ENCODE measurements at places on chromosomes 6 and 20.

DNA sequence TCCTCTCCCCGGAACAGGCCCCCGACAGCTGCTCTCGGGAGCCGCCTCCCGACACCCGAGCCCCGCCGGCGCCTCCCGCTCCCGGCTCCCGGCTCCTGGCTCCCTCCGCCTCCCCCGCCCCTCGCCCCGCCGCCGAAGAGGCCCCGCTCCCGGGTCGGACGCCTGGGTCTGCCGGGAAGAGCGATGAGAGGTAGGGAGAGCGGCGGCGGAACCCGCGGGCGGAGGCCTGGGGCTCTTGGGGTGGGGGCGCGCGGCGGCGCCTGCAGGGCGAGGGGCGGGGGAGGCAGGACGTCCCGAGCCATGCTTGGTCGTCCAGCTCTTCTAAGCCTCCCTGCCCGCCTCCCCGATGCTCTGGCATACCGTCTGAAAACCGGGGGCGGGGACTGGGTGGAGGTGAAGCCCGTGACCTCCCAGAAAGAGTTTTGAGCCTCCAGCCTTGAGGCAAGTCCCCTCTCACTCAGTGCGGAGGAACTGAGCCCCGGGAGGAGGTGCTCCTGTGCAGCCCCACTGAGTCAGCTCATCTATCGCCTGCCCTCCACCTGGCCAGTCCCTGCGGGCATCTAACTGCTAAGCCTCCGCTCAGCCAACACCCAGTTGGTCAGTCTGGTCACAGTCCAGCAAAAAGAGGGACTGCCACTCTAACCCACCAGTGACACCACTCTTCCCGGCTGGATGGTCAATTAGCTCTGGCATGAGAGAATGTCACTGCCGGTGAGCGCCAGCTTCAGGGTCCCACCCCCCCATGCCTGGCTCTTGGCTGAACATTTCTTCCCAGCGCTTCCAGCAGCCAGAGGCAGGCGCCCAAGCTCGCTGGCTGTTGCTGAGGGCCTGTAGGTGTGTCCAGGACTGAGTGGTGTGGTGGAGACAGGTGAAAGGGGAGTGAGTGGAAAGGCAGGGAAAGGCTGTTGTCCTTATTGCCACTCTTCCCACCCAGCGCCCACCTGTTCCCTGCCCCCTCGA lies 482 bp downstream of the DDR1 start:
- peak; percentile 36 for DNase-seq

GRCh38 chr20:51175724-51176123 lies 152.8 kb upstream of the KCNG1 start:
- DNase-seq: no peak

DNA sequence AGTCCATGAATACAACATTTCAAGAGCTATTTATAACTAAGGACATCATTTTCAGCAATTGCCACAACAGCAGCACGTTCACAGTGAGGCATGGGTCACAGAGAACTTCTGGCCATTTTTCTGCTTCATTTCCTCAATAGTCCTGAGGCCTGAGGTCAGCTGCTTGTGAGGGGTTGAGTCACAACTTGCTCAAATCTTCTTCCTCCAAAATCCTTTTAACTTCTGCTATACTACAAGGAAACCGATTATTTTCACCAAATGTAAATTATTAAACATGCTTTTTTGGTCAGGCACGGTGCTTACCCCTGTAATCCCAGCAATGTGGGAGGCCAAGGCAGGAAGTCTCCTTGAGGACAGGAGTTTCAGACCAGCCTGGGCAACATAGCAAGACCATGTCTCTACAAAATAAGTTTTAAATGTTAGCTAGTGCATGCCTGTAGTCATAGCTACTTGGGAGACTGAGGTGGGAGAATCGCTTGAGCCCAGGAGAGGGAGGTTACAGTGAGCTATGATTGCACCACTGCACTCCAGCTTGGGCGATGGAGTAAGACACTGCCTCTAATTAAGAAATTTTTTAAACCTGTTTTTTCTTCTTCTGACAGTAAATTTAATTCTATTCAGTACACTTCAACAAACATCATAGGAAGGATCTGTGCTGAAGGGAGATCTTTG lies 11.1 kb upstream of the SLC16A10 start:
- DNase-seq: no peak

DNA sequence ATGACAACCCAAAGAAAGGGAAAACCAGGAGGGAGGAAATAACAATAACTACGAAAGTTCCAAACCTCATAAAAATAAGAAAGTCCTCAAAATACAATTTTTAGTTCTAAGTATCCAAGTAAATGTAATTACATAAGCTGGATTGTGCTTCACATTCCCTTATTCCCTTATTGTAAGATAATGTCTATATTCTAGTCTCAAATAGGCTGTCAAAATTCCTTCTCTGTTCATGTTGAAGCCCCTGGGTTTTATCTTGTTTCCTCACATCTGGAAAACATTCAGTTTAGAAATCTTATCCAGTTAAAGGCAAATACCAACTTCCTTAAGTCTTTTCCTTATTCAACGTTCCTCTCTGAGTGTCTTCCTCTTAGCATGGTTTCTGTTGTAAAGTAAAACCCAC lies 282.3 kb downstream of the CD109 start:
- no peak for DNase-seq

GRCh38 chr6:5275497-5275896 lies 14.2 kb downstream of the FARS2 start:
- DNase-seq: no peak

GRCh38 chr6:3088968-3089367 lies 20.7 kb downstream of the RIPK1 start:
- no peak for DNase-seq

GRCh38 chr6:23002044-23002619 lies 432.8 kb downstream of the HDGFL1 start:
- DNase-seq: no peak

GRCh38 chr6:85449388-85449817 lies 480 bp upstream of the NT5E start:
- DNase-seq: peak; percentile 30

DNA sequence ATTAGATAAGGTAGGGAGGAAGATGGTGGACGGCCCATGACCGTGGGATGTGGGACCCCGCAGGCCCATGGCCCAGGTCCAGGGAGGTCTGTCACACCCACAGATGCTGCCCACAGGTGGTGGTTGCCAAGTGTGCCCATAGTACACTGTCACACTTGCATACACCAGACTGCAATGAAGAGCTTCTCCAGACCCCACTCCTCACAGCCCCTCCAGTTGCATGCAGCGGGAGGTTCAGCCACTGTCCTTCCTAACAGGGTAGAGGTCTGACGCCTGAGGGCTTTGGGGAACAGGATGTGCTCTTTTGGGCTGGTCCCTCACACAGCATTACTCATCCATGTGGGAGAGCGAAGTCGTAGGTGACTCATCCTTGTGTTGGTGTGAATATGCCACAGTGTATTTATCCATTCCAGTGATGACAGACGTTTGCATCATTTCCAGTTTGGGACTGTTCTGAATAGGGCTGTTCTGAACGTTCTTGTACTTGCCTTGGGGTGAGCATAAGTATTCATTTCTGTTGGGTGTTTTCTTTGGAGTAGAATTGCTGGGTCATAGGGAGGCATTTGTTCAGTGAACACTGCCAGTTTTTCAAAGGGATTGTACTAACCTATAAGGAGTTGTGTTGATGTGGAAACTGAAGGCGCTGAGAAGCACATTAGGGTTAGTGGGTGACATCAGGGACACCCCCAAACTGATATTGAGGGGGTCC lies 10.1 kb upstream of the PYGB start:
- DNase-seq: peak; percentile 52

GRCh38 chr6:56579155-56579851 lies 63.4 kb downstream of the DST start:
- DNase-seq: no peak

- DNase-seq: no peak
Observed at GRCh38 chr6:27020553-27020880, 227.0 kb upstream of the PRSS16 start.

GRCh38 chr6:44441091-44441855 lies 53.8 kb downstream of the CDC5L start:
- no peak for DNase-seq

DNA sequence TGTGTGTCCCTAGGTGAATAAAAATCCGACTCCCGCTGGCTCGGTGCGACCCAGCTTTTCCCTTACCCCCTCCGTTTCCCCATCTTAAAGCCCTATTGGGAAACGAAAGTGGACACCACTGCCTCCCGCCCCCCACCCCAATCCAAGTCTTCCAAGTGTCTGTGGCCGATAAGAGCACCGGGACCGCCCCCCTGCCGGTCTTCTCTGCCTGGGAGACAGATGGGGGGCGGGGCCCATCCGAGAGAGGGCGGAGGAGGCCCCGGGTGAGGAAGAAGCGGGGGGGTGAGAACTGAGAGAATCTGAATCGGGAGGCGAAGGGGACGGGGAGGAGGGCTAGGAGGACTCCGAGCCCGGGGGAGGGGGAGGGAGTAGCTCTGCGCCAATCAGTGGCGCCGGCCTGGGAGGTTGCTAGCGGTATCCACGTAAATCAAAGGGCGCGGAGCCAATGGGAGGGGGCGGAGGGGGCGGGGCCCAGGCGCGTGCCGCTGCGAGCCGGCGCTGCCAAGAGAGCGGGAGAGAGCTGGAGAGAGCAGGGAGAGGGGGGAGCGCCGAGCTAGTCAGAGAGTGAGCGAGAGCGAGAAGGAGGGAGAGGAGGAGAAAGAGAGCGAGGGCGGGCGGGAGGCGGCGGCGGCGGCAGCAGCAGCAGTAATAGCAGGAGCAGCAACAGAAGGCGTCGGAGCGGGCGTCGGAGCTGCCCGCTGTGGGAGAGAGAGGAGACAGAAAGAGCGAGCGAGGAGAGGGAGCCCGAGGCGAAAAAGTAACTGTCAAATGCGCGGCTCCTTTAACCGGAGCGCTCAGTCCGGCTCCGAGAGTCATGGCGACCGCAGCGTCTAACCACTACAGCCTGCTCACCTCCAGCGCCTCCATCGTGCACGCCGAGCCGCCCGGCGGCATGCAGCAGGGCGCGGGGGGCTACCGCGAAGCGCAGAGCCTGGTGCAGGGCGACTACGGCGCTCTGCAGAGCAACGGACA lies at the start of gene POU3F2:
TSS of gene POU3F2 (plus strand) at position 515 of the 972 bp plus-strand sequence. CDS start at position 815, 300 bp downstream.
- DNase-seq: peak; percentile 45

DNA sequence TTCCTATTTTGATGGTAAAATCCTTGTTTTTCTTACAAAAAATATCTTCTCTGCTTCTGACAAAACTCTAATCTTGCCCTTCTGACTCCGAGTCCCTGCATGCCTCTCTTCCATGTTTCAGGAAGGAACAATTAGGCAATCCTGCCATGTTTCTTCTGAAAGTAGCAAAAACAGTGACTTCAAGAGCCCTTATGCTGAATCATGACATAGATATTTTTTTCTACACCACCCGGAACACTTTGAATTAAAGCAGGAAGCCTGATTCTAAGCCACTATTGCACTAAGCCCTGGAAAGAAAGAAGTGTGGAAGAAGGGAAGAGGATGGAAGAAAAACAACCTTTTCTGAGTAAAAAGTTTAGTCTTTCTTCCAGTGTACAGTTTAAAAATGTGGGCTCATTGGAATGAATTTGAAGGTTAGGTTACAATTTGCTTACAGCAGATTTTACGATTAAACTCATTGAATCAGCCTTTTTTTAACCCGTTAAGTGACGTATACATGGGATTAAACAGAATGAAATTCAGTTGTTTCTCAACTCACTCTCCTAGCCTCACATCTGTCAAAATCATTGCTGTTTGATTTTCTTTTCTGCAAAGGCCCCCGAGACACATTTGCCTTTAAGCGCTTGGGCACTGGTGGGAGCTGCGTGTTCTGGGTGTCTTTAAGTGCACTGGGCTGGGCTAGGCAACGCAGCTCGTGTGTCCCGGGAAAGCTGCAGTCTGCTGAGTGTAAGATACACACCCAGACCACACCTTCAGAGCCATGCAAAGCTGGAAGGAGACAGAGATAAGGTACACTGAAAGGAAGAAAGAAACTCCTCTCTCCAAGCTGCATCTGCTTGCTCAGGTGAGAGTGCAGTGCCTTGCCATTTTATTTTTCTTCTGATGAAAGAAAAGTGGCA lies 159.4 kb upstream of the CITED2 start:
- no peak for DNase-seq

DNA sequence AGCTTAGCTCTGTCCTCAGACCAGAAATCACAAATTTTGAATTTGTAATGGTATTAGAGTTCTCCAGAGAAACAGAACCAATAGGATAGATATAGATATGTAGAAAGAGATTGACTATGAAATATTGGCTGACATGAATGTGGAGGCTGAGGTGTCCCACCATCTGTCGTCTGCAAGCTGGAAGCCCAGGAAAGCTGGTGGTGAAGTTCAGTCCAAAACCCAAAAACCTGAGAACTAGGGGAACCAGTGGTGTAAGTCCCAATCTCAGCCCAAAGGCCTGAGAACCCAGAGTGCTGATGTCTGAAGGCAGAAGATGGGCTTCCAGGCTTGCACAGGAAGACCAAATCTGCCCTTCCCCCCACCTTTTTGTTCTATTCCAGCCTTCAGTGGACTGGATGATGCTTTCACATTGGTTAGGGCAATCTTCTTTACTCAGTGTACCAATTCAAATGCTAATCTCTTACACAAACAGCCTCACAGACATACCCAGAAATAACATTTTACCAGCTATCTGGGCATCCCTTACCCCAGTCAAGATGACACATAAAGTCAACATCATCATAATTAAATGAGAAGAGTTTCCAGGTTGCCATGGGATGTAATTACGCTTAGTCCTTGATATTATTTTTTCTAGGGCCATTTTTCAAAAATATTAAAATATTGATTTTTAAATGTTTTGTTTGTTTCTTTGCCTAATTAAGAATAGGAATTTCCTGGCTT lies 570.8 kb downstream of the UTRN start:
- no peak for DNase-seq

GRCh38 chr20:308427-309038 lies 11.2 kb downstream of the ZCCHC3 start:
- no peak for DNase-seq

- DNase-seq: no peak
Observed at GRCh38 chr6:22099923-22100322, 196.9 kb downstream of the PRL start.

DNA sequence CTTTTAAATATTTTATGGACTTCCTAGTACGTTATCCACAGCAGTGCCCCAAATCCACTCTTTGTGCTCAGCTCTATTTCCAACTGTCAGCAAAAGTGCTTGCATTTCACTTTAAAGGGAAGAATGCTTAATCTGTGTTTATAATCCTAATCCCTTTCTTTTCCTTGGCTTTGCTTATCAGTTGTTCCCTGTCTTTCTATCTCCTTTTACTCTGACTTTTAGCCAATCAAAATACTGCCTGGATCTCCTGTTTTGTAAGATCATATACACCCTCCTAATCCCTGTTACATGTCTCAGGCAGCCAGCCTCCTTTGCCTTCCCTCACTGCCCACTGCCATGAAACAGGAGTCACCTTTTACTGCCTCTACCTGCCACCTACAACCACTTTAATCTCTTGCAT lies 102.9 kb downstream of the AIG1 start:
- DNase-seq: no peak

DNA sequence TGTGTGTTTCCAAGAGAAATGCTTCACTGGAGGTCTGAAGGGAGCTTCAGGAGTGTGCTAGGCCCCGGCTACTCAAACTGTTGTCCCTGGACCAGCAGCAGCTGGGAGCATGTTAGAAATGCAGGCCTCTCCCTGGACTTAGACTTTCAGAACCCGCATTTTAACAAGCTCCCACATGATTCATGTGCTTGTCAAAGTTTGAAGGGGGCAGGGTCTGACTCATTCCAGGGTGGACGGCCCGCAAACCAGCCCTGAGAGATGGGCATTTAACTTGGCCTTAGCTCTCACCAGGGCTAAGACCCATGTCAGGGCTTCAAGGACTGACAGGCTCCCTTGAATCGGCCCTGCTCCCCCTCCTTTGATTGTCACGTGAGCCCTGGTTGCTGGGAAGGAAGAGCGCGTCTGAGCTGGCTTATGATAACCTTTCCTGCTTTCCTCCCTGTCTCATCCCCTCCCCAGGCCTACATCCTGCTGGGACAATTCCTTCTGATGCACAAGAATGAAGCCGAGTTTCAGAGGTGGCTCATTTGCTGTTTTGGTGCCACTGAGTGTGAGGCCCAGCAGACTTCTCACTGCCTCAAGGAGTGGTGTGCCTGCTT lies 35.5 kb downstream of the BANF2 start:
- DNase-seq: no peak

GRCh38 chr6:56501993-56502392 lies 140.7 kb downstream of the DST start:
- no peak for DNase-seq
